ENCODE measurements at places on chromosomes 4 and X.
A peak's percentile ranks its signal among the peaks of the same experiment; 100 is the strongest.

DNA sequence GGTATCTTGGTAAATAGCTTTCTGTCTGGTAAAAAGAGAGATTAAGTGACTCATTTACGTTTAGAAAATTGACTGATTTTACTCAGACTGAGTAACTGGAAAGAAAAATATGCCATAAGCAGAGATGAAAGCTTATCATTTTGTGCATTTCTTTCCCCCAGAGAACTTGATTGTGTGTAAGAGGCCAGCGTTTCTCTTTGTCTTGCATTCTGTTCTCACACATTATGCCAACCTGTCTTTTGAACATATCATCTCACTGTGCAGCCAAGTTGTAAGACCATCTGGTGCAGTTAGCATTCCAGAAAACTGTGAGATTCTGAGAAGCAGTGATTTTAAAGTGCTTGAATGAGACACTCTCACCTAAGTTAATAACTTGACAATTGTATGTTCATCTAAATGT lies 651.3 kb downstream of the TECRL start:
- DNase-seq: no peak

GRCh38 chrX:56125946-56126345 lies 106.2 kb upstream of the KLF8 start:
- DNase-seq: no peak

- DNase-seq: no peak
Observed at GRCh38 chrX:55119712-55120111, 30.9 kb downstream of the PAGE2 start.

GRCh38 chrX:46200413-46200812 lies 344.8 kb downstream of the ZNF674 start:
- no peak for DNase-seq

GRCh38 chr4:185740471-185740873 lies 71.5 kb downstream of the SORBS2 start:
- DNase-seq: no peak

DNA sequence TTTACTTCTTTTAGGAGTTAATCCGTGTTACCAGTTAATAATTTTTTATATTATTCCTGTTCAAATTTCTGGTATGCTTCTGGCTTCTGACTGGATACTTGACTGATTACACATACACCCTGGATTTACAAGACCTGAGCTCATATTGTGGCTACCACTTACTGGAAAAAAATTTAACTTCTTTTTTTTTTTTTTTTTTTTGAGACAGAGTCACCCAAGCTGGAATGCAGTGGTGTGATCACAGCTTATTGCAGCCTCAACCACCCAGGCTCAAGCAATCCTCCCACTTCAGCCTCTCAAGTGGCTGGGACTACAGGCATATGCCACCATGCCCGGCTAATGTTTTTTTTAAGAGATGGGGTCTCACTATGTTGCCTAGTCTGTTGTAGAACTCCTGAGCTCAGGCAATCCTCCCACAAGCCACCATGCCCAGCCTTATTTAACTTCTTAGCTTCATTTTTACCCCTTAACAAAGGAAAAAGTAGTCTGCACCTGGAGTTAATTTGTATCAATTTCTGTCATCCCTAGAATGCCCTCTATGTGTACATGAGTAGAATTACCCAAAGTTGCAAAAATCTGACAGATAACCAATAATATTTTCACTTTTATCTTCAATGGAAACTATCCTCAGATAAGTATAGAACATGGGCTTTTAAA lies 50.3 kb downstream of the TMEM165 start:
- DNase-seq: no peak

DNA sequence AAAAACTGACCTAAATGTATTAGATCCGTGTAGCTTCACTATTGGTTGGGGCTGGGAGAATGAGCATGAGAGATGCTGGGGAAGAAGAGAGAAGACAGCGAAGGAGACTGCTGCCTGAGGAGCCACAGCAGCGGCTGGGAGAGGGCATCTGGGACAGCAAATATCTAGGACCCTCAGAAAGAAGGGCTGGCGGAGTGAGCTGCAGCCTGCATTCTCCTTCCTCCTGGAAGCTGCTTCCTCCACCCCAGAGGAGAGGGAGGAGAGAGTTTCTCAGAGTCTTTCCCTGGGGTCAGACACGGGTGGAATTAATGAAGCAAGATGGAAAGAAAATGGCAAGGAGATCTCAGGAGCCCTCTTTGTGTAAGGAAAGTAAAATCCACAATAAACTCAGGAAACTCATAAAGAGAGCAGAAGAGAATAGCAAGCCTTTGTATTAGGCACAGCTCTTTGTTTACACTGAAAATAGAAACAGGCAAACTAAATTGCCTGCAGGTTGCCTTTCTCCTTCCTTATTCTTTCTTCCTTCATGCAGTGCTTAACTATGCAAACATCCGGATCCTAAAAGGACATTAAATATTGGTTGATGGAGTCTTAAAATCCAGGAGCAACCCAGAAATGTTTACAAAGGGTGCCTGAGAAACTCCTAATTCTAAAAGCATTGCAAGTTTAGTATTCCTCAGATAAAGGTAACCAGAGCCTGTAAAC lies 130.3 kb upstream of the GALNT7 start:
- no peak for DNase-seq

- DNase-seq: peak; percentile 45
Observed at GRCh38 chr4:13054420-13054970, 429.6 kb downstream of the RAB28 start.

DNA sequence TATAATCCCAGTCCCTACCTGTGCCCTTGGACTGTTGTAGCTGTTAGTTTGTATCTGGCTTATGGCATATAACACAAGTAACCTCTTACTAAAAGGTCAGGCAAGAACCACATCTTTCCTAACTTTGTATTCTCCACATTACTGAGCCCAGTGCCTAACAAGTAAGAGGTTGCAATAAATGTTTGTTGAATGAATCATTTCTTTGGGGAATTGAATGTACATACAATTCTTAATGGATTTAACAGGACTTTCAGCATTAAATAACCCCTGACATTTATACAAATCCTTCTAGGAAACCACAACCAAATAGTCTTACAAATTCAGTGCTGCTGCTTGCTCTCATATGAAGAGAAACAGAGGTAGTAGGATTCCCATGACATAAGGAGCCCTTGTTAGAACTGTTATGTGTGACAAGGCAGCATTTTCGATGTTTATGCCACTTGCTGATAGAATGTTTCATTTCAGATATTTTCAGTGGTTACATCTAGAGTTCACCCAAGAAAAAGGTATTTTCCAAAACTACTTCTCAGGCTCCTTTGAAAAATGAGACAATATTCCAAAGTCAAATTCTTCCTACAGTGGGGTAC lies 62.0 kb downstream of the MBNL3 start:
- peak; percentile 37 for DNase-seq

DNA sequence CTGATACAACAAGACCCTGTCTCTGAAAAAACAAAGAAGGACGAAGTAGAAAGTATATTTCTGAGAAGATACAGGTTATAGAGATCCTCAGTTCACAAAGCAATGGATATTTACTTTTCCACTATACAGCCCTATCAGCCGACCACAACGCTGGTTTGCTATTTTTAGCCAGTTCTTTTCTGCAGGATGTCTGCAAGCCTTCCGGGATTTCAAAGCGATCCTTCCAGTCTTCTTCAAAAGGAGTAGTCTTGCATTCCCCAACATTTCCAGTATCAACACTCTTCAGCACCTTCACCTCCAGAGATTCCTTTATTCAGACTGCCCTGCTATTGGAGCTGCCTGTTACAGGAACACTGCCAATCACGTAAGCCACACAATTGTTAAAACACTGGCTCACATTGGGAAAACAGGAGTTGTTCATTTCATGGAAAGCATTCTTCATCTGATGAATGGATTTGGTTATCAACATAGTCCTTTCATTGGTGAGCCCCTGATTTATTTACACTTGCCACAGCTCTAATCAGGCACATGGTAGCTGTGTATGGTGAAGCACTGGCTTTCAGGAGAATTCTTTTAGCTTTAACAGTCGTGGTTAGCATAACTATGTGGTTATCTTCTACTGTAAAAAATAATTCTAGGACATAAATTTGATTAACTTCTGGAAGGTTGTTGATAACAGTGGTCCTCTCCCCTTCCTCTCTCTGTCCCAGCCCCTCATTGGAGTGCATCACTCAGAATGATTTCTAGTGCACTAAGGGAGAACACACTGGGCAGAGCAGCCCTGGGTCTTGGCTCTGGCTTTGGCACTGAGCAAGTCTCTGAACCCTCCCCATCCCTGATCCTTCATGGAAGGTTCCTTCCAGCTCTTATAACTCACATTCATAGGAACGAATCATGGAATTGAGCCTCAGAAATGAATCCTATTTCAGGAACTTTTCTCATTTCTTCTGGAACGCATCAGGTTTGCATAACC lies 109.9 kb upstream of the SORBS2 start:
- DNase-seq: peak; percentile 8

GRCh38 chr4:2484993-2485392 lies 16.1 kb downstream of the RNF4 start:
- peak; percentile 92 for DNase-seq

DNA sequence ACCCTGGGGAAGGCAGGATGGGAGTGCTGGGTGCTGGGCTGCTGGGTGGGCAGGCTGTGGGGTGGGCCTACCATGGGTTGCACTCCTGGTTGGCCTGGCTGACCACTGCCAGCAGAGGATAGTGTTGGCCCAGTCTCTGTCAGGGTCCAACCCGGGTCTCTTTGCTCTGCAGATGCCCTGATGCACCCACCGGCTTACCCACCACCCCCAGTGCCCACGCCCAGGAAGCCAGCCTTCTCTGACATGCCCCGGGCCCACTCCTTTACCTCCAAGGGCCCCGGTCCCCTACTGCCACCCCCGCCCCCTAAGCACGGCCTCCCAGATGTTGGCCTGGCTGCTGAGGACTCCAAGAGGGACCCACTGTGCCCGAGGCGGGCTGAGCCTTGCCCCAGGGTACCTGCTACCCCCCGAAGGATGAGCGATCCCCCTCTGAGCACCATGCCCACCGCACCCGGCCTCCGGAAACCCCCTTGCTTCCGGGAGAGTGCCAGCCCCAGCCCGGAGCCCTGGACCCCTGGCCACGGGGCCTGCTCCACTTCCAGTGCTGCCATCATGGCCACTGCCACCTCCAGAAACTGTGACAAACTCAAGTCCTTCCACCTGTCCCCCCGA lies 14.2 kb upstream of the ADD1 start:
- DNase-seq: no peak

DNA sequence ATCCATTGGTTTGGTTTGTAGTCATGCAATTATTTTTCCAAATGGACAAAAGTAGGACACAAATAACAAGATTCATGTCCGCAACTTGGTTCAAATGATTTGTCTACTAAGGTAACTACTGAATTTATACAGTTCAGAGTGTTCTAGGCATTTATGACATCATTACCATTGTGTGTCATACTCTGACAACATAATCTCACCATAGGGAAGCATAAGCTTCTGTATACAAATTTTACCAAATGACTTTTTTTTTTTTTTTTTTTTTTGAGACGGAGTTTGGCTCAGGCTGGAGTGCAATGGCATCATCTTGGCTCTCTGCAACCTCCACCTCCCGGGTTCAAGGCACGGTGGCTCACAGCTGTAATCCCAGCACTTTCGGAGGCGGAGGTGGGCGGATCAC lies at the start of gene CXorf66:
Gene CXorf66 (minus strand): TSS at position 101 of the 400 bp plus-strand sequence. CDS start 25 bp downstream, at position 76.
- no peak for DNase-seq

DNA sequence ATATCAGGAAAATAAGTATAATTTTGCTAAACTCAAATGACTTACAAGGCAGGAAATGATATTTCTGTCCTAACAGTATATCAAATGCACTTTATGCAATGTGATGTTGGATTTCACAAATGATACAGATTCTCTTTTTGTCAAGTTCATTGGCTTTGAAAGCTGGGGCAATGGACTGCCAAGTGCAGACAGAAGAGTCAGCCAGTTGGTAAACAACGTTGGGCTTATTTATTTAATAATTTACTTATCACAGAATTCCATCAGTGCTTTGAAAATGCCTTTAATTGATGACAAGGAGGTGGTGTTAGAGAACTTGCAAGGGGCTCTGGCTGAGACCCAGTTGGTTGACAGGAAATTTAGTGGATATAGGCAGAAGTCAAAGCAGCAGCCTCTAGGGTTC lies 79.9 kb upstream of the ADGRG2 start:
- no peak for DNase-seq

DNA sequence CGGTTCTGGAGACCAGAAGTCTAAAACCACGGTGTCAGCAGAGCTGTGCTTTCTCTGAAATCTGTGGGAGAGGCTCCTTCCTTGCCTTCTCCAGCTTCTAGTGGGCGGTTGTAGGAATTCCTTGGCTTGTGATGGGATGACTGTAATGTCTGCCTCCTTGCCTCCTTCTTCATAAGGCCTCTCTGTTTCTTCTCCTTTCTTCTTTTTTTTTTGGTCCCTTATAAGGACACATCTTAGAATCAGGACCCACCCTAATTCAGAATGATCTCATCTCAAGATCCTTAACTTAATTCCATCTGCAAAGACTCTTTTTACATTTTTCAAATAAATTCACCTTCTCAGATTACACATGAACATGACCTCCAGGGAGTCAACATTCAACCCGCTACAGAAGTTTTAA lies 186.9 kb downstream of the STK32B start:
- peak; percentile 64 for DNase-seq

DNA sequence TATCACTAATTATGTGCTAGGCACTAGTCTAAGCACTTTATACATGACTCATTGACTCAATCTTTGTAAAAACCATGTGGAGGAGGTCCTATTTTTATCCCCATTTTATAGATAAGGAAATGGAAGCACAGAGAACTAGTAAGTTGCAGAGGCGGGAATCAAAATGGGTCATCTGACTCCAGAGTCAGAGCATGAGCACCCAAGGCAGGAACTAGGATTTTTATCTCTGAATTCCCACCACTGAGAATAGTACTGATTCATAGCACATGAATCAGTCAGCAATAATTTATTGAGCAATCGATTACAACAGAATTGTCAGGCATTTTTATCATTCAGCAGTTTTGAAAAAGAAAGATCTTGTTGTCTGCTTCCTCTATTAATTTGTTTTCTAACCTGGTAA lies 19.3 kb downstream of the SCARB2 start:
- no peak for DNase-seq

- peak; percentile 75 for DNase-seq
Observed at GRCh38 chr4:165872461-165873297, at the start of gene TLL1. TLL1 (plus strand) TSS chr4:165873237; CDS start chr4:165873905, 668 bp downstream.

- no peak for DNase-seq
Observed at GRCh38 chrX:44312421-44312820, 31.1 kb downstream of the EFHC2 start.

GRCh38 chr4:46425775-46426400 lies 36.0 kb upstream of the GABRA2 start:
- DNase-seq: no peak

DNA sequence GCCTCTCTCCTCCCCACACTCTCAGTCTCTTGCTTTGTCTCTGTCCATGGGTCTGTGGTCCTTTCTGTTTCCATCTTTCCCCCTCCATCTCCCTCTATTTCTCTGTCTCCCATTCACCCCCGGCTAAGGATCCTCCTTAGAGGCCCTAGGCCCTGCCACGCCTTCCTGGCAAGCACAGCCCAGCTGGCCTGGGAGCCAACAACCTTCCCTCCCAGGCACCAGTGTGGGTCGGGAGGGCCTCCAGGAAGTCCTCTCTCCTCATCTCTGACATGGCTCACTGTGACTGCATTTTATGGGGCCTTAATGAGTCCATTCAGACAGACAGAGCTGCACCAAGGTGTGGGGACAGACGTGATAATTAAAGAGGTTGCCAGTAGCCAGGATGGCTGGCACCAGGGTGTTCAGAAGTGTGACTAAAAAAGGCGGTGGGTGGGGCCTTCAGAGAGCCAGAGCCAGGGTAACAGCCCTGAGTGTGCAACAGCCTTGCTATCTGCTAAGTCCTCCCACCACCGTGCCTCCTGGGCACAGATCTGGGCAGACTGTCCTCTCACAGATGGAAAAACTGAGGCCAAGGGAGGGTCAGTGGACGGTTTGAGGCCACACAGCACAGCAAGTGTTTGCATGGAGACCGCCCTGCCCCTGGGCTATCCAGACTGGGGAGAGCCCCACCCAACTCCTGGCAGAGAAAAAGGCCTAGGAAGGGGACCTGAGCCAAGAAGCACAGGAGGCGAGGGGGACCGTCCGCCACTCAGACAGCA lies 31.5 kb downstream of the BLOC1S4 start:
- peak; percentile 53 for DNase-seq
